ENCODE measurements at places on chromosomes 6 and 20.

GRCh38 chr20:59207235-59207634 is 43.6 kb downstream of the ZNF831 start:
- no peak for DNase-seq

GRCh38 chr6:75775219-75775618 is 26.2 kb downstream of the MYO6 start:
- no peak for DNase-seq

GRCh38 chr6:150928882-150929281 is 63.4 kb downstream of the MTHFD1L start:
- peak; percentile 54 for DNase-seq

DNA sequence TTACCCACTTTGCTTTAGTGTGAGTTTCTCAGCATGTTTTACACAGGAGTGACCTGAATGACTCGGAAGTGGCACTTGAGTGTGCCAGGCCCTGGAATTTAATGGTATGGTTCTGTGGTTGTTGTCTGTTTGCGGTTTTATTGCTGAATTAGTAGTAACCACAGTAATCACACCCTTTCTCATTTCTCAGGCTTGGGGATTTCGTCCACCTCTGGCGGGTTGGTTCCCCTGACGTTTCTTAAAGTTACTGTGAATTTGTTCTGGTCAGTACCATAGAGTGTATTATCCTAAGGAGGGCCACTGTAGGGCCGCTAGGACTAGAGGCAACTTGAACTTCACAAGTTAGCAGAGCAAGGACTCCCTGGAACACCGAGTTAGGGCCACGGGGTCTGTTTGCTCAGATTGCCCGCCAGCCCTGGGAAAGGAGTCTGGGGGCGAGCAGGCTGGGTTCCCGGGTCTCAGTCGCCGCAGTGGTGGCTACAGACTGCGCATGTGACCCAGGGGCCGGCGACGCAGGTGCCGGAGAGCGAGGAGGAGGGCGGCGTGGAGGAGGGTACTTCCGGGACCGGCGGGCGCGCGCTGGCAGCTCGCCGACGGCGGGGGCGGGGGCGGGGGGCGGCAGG is 546 bp upstream of the KLHL32 start:
- no peak for DNase-seq

- no peak for DNase-seq
Measured at GRCh38 chr6:33254591-33254990, 17.1 kb downstream of the VPS52 start.

DNA sequence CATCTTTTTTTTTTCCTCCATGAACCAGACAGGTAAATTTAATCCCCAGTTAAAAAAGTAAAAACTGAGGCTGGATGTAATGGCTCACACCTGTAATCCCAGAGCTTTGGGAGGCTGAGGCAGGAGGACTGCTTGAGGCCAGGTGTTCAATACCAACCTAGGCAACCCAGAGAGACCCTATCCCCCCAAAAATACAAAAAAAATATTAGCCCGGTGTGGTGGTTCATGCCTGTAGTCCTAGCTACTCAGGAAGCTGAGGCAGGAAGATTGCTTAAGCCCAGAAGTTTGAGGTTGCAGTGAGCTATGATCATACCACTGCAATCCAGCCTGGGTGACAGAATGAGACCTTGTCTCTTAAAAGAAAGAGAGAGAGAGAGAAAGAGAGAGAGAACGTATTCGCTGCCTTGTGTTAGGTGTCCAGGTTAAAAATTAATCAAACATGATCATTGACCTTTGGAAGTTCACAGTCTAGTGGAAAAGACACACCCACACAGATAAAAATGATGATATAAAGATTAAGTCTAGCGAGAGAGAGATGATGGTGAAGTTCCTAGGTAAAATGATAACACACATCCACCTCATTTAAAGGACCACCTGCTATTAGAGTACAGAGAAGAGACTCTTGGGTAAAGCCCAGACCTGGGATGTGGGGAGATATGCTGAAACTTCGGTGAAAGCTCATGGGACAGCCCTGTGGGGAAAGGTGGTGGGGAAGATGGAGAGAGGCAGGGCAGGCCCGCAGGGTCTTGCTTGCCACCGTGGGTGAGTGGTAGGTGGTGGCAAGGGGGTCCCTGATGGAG is 4.8 kb upstream of the NHSL1 start:
- DNase-seq: no peak

- DNase-seq: no peak
Measured at GRCh38 chr6:87174078-87174579, 18.8 kb downstream of the ZNF292 start.

- peak; percentile 68 for DNase-seq
Measured at GRCh38 chr6:3205913-3206312, 21.5 kb downstream of the TUBB2B start.

GRCh38 chr6:82597201-82597600 is 233.6 kb downstream of the TPBG start:
- no peak for DNase-seq

- no peak for DNase-seq
Measured at GRCh38 chr6:110492584-110492983, 16.2 kb upstream of the SLC22A16 start.

GRCh38 chr6:27146706-27147505 is 100.6 kb upstream of the PRSS16 start:
- peak; percentile 91 for DNase-seq

DNA sequence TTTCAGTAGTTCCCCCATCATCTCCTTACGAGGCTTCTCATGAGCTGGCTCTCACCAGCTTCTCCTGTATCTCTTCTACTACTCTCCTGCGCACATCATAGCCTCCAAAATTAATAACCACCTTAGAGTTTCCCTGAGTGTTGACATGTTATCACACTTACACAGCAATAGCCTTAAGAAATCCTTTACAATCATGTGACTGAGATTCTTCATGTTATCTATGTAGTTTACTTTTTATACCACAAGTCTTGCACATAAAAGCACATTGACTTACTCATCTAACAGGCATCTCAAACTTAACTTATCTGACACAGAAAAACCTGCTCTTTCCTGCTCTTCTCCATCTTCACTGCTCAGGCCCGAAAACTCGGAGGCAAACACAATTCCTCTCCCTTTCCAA is 103.7 kb upstream of the TAB2 start:
- no peak for DNase-seq

- no peak for DNase-seq
Measured at GRCh38 chr6:74492587-74492986, 713.3 kb downstream of the COL12A1 start.

DNA sequence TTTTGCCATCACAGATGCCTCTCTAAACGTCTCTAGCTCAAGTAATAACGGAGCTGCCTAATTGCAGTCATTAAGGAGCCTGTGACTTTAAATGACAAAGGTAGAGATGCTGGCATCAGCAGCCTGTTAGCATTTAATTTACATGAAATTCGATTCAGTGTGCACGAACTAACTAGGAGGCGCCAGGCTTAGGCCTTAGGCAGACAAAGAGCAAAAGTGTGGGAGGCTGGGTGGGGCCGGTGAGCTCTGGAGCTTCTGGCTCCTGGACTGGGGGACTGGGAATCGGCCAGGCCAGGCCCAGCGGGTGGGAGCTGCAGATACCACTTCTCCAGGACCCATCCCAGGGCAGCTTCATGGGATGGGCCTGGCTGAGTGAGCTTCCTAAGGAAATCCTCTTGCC is 170.0 kb upstream of the AGPAT4 start:
- DNase-seq: no peak

DNA sequence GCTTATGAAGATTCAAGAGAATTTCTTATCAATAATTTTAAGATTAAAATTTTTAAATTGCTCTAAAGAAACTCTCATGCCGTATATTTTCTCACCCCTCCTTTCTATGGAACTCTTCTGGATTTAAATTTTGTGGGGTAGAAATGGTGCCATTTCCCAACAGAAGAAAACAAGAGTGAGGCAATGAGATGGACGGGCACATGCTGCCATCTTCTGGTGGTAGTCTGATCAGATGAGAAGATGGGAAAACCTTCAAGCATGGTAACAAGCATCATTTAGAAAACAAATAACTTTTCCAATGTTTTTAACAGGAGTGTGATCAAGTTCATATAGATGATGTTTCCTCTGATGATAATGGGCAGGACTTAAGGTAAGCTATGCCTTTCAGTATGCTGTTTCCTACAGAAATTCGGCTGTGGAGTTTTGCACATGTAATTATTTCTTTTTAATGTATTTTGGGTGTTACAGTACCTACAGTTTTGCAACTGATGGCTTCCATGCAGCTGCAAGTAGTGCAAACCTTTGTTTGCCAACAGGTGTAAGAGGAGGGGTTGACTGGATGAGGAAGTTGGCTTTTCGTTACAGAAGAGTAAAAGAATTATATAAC is 271.4 kb downstream of the EYA4 start:
- DNase-seq: no peak

DNA sequence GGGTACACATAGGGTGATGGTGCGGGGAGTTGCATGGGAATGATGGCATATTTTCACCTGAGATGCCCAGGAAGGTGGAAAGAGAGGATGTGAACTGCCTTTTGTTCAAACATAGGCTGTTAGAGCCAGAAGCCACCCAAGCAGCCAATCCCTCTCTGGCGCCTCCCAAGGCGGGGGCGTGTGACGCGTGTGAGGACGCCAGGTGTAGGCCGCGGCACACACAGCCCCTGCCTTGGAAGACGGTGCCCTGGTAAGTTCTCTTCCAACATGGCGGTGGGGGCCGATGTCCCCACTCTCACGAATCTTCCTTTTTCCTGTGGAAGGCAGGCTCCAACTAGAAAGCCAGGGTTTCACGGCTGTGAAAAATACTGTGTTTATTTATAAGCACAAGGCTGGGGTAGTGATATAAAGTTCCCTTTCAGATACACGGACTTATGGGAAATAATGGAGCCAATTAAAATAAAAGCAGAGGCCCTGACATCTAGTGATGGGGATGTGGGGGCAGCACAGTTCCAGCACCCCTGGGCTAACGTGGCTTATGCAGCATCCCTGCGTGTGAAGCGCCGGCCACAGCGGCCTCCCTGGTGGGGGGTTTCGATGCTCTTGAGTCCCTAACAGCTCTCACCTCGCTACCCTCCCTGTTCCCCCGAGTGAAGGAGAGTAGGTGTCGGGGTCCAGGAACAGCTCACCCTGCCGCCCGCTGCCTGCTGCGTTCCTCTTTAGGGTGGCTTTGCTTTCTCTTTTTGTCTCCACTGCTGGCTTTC is 28.3 kb downstream of the CDH4 start:
- DNase-seq: no peak

DNA sequence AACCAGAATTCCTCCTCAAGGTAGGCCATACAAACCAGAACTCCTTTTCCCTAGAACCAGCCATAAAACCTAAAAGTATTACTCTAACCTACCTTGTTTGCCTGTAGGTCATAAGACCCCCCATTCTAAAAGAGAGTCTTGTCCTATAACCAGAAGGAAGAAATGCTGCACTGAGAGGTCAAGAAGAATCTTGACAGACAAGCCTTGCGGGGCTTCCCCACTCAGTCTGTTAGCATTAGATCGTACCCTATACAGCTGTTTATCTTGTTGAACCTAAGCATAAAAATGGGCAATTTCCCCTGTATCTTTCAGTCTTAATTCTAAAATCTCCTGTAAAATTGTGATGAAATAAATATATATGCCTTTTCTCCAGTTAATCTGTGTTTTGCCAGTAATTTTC is 52.3 kb upstream of the HFE start:
- DNase-seq: no peak

GRCh38 chr6:87164506-87164905 is 9.1 kb downstream of the ZNF292 start:
- DNase-seq: no peak

- no peak for DNase-seq
Measured at GRCh38 chr20:35285806-35286076, 1.2 kb upstream of the EIF6 start.

DNA sequence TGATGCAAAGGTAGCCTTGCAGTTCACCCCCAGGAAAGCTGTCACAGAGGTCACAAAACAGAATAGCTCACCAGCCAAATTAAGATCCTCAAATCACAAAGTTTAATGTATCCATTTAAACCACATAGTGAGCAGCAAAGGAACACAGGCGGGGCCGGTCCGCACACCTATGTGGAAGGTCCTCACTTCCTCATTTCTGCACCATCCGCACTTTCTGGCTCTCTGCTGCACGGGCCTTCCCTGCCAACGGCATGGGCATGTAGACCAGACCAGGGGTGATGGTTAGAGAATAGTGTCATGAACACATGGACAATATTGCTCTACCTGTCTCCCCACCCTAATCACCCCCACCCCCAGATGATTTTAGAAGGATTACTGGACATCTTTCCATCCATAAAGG is 12.1 kb upstream of the TBXT start:
- DNase-seq: peak; percentile 67

- no peak for DNase-seq
Measured at GRCh38 chr6:9890893-9891292, 524.0 kb downstream of the TFAP2A start.

GRCh38 chr6:159002432-159003155 is 2.6 kb upstream of the RSPH3 start:
- DNase-seq: no peak

- no peak for DNase-seq
Measured at GRCh38 chr20:36848078-36848660, 27.8 kb upstream of the TLDC2 start.

DNA sequence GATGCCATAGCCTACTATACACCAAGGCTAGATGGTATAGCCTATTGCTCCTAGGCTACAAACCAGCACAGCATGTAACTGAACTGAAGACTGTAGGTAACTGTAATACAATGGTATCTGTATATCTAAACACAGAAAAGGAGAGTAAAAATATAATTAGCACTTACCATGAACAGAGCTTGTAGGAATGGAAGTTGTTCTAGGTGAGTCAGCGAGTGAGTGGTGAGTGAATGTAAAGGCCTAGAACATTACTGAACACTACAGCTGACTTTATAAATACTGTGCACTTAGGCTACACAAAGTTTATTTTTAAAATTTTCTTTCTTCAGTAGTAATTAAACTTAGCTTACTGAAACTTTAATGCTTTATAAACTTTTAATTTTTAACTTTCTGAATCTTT is 129.5 kb downstream of the BTBD9 start:
- no peak for DNase-seq

DNA sequence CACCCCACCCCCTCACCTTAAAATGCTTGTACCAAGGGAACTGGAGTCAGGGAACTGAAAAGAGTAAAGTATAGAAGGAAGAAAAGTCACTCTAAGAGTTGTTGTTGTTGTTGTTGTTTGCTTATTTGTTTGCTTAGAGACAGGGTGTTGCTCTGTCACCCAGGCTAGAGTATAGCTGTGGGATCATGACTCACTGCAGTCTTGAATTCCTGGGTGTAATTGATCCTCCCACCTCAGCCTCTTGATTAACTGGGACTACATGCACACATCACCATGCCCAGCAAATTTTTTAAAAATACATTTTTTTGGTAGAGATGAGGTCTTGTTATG is 681.6 kb upstream of the GJE1 start:
- no peak for DNase-seq

DNA sequence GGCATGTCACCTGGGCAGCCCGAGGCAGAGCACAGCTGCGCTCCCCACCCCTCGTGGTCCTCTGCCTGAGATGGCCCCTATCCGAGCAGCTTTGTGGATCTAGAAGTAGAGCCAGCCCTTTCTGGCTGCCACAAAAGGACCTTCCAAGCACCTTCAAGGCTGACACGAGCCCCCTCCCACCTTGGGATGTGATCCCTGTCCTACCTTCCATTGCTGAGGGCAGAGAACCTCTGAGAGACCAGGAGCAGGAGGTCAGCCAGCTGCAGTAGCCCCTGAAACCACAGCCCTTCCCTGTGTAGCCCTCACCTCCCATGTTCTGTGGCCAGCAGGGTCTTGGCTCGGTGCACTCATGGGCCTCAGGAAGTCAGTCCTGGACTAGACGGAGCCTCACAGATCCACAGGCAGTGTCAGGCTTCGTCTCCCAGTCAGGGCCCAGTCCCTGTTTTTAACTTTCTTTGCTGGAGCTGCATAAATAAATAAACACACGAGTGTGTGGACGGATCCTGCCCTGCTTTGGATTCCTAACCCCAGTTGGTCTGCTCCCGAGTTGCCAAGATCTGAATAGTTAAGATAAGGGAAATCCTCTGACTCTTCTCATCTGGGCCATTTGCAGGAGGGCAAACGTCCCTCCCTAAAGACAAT is 507.7 kb downstream of the PREX1 start:
- no peak for DNase-seq
